ENCODE measurements at places on chromosomes 3 and 15.

- no peak for DNase-seq
These were observed 213.1 kb downstream of the RPLP1 start for GRCh38 chr15:69665641-69666111.

DNA sequence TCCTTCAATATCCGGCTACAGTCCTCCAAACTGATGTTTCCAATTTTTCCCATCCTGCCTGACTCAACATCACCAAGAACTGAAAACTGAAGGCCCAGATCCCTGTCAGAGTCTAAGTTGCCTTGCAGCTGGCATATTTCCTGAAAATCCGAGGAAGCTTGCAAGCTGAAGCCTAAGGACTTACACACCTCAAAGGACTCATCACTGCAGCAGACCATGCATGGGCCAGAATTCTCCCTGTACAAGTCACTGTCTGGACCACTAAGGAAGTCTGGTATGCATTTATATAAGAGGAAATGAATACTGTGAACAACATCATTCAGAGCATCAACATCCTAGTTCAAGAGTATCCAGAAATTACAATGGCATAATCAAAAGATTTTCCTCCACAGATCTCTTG, 548.8 kb upstream of the MDFIC2 start:
- no peak for DNase-seq

DNA sequence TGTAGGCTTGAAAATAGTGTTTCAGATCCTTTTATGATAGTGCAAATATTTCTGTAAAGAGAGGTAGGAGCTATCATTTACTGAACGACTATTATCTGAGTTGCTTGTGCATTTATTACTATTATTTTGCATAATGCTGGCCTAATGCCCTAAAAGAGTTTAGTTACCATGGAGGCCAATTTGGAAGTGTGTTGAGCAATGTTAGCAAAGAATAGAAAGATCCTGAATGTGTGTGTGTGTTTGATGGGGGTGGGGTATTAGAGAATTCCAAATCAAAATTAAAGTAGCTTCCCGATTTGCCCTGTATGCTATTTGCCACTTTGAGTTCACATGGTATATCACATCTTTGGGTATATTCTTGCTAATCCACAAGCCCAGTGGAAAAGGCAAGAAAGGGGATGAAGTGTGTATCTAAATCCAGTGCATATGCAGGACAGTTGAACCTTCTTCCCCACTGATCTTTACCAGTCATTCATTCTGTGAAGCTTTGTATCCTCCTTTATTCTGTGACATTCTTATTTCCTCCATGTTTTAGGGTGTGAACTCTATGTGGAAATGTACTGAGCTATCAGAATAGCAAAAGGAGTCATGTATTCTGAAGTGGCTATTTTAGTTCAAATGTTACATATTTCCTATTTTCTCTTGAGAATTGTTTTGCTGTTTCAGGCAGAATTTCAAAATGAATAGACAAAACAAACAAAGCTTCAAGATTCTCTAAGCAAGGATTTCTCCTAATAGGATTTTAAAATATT, 45.7 kb upstream of the PLSCR5 start:
- DNase-seq, result no peak

GRCh38 chr3:19232566-19232965, 84.3 kb downstream of the KCNH8 start:
- no peak for DNase-seq

DNA sequence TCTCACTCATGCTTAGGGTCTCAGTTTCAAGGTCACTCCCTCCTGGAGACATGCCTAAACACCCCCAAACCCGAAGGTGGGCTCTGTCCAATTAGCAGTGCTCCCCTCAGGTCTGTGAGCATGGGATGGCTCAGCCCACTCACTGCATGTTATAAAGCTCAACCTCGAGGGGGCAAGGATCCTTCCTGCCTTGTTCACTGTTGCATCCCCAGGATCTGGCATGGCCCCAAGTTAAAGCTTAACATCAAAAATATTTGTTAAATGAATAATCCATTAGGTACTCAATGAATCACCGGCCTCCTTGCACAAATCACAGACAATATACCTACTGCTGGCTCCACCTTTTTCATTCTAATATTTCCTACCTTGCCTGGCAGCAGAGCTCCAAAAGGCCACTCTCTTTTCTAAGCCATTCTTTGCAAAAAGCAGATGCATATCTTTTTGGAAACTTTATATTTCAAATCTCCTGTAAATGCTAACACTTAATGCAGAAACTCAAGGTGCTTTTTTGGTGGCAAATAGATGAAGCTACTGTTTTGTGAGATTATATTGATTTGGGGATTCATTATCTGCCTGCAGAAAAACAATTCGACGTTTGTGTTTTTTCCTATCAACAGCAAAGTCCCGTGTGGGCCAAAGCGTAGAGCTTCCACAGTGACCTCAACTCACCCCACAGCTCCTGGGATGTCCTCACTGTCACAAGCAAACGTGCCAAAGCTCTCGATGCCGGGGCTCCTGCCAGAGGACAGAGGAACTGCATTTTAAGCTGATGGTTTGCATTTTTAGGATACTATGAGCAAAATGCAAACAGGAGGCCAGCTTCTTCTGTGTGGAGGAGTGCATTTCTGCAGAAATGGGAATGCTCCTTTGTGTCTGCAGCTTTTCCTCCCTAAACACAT, 35.4 kb downstream of the PCOLCE2 start:
- DNase-seq, result no peak

- no peak for DNase-seq
These were observed 784 bp upstream of the CISH start for GRCh38 chr3:50612234-50612882.

DNA sequence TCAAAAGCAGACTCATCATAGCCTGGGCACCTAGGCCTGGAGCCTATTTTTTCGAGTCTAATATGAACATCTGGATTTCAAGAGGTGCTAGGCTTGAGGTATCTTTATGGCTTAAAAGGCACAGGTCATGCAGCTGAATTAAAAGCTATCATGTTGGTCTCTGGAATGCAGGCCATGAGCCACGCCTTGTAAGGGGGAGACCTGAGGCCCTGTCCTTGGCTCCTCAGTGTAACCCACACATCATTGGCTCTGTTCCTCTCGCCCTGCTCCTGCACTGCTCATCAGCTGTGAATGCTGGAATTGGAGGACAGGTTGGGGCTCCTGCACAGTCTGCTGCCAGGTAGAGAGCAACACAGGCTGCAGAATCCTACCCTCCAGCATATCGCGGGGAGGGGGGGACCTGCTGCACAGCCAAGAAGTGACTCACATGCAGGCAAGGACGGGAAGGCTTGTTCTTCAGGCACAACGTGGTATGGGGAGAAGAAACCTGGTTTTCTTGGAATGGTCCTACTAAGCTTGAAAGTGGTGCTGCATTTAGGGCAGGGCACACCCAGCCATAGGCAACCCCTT, 146.0 kb downstream of the CHST2 start:
- no peak for DNase-seq

Data from activated CD8-positive, alpha-beta memory T cell treated with anti-CD3 and anti-CD28 coated beads for 4 hours (primary cell).